Fibroblast of gingiva (primary cell): ENCODE measurements at places on chromosomes 2 and 18.

DNA sequence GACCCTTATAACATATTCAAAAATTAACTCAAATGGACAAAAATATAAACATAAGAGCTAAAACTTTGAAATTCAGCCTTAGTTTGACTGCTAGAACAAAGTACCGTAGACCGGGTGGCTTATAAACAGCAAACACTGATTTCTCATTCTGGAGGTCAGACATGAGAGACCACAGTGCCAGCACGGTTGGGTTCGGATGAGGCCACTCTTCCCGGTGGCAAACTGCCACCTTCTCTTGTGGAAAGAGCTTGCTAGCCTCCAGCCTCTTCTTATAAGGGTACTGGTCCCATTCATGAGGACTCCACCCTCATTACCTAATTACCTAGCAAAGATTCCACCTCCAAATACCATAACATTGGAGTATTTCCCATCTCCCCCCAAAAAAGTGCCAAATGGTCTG is 91.3 kb downstream of the FAM210A start:
- DNase-seq = no peak

GRCh38 chr2:160680294-160680693 is 186.7 kb upstream of the RBMS1 start:
- DNase-seq = no peak

GRCh38 chr18:79354350-79354749 is 41.4 kb upstream of the NFATC1 start:
- DNase-seq = no peak

DNA sequence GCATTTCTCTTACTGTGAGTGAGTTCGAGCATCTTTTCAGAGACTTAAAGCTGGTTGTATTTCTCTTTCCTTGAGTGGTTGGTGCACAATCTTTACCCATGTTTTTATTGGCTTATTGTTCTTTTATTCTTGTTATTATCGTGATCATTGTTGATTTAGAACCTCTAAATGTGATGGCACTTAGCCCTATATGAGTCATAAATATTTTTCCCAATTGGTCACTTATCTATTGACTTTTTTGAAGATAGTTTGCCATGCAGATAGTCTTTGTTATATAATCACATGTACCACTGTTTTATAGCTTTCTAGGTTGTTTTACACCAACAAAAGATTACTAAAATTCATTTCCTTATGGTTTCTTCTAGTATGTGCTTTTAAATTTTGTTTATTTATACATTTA is 141.6 kb upstream of the MSH6 start:
- DNase-seq = no peak

DNA sequence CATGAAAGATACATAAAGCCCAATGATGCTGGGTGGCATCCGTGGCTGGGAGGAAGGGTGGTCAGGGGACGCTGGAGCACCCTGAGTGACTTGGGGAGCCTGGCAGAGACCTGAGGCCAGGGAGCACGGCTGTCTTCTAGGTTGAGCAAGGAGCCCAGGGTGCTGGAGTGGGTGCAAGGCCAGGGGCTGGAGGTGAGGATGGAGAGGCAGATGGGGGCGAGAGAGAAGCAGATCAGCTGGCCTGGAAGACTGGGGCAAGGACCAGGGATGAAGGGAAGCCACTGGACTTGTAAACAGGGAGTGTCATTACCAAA is 52.2 kb downstream of the FAM178B start:
- no peak for DNase-seq
